ENCODE measurements at places on chromosomes 13 and 19.
A peak's percentile ranks its signal among the peaks of the same experiment; 100 is the strongest.

GRCh38 chr13:94243551-94243950 is 235.9 kb downstream of the DCT start:
- DNase-seq, result no peak

DNA sequence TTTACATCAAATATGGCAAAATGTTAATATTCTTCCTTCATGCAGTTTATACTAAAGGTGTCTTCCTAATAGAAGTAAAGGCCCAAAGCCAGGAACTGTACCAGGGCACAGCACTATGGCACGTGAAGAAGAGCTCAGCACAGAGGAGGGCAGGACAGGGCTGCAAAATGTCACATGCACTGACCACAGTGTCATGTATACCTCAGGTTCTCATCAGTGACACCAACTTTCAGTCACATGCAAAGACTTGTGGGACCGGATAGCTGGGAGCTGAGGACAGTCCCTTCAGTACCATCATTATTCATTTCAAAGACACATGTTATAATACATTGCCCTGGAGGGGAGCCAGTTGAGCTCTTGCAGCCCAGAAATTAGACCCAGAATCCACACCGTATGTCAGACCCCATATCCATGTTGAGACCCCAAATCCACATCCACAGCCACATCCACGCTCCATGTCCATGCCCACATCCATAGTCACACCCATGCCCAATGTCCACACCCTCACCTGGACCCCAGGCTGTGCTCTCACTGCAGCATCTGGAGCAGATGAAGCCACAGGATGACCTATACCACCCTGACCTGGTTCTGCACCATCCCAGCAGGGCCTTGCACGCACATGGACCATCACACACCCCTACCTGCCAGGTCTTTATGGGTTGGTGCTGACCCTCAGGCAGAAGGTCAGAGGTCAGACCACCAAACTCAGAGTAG is 111.8 kb downstream of the TUBA3C start:
- DNase-seq, result no peak

- no peak for DNase-seq
These were observed 283.5 kb upstream of the DACH1 start for GRCh38 chr13:72150502-72150901.

GRCh38 chr13:94674609-94675348 is 37.6 kb downstream of the SOX21 start:
- DNase-seq, result peak; percentile 38

GRCh38 chr19:49488863-49489537 is 1.6 kb downstream of the RPL13A start:
- no peak for DNase-seq

- DNase-seq, result no peak
These were observed 35.6 kb upstream of the SPATA13 start for GRCh38 chr13:24124789-24125476.

GRCh38 chr19:17790059-17790780 is 4.7 kb upstream of the B3GNT3 start:
- DNase-seq, result no peak

- DNase-seq, result peak; percentile 26
These were observed 87.1 kb upstream of the STK24 start for GRCh38 chr13:98664047-98664446.

DNA sequence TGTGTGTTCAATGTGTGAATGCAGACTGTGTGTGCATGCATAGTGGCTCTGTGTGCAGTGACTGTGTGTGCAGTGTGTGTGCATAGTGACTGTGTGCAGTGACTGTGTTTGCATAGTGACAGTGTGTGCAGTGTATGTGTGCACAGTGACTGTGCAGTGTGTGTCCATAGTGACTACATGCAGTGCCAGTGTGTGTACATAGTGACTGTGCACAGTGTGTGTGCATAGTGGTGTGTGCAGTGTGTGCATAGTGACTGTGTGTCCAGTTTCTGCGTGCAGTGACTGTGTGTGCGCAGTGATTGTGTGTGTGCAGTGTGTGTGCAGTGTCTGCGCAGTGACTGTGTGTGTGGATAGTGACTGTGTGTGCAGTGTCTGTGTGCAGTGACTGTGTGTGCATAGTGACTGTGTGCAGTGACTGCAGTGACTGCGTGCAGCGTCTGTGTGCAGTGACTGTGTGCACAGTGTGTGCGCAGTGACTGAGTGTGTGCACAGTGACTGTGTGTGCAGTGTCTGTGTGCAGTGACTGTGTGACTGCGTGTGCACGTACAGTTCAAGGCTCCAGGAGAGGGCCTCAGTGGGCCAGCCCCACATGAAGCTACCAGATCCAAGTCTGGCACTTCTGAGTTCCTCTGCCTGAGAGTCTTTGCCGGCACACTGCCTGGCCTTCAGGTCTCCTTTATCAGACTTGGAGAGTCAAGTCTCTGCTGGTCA is 90.3 kb downstream of the IER2 start:
- no peak for DNase-seq
